Kidney (tissue), 22 donors: ENCODE measurements at places on chromosomes 12 and 14. TPM values are rescaled to one million over a fixed set of nuclear protein-coding genes. Genes with fewer than 3 reads are reported as not detected.

Gene TXNDC16
- total RNA-seq: 7.3 TPM

Gene MYL2
- total RNA-seq: not detected

Gene C3AR1
- 17.7 TPM for total RNA-seq

Gene CACNA1C
- total RNA-seq: 17.4 TPM

Gene NR1H4
- 42.2 TPM for total RNA-seq

Gene CCDC38
- total RNA-seq: 0.31 TPM

Gene TBX3
- total RNA-seq: 18.0 TPM

Gene GALNT9
- total RNA-seq: 20.7 TPM

Gene ABCD2
- 1.4 TPM for total RNA-seq
